ENCODE measurements at places on chromosomes 5 and 9.

GRCh38 chr5:108320231-108320630 is 61.7 kb downstream of the FBXL17 start:
- no peak for DNase-seq

- DNase-seq: no peak
Measured at GRCh38 chr5:92444888-92445287, 1061.8 kb upstream of the ARRDC3 start.

DNA sequence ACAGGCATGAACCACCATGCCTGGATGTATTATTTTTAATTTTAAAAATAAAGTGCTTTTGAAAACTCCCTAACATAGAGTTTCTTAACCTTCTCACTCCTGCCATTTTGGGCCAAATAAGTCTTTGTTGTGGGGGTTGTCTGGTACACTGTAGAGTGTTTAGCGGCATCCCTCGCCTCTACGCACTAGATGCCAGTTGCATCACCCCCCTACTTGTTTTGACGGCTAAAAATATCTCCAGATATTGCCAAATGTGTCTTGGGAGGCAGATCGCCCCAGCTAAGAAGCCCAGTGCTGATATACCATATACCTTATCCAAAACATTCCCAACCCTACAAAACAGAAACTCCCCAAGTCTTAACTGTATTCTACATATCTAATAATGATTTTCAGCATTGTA is 54.6 kb downstream of the SCAI start:
- no peak for DNase-seq

DNA sequence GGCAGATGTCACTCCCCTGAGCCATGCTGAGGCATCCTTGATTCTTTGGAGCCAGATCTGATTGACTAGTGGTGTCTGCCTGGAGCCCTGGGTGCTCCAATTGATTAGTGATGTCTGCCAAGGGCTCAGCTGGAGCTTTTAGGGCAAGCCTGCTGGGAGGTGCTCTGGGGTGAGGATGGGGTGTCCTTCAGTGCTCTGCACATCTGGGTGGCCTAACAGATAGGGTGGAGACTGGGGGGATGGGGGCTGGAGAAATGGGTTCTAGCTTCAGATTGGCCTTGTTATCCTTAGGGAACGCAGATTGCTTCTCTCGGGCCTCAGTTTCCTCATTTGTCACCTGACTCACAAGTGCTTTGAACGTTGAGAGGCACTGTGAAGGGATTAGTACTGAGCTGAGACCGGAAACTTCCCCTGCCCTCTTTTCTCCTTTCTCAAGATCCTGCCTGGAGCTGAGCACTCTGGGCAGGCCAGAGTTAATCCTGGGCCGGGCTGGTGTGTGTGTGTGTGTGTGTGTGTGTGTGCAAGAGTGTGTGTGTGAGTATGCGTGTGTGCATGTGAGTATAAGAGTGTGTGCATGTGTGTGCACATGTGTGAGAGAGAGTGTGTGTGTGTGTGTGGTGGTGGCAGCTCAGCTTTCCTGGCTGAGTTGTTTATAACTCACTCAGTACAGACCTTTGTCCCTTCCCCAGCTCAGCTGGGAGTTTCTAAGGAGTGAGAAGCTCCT is 5.6 kb upstream of the IER5L start:
- DNase-seq: no peak

GRCh38 chr9:127574072-127574993 is 37.7 kb upstream of the STXBP1 start:
- peak; percentile 96 for DNase-seq

- no peak for DNase-seq
Measured at GRCh38 chr5:54024466-54024865, 285.9 kb downstream of the ARL15 start.

GRCh38 chr5:99553211-99553810 is 624.5 kb upstream of the CHD1 start:
- no peak for DNase-seq

- peak; percentile 48 for DNase-seq
Measured at GRCh38 chr5:1930880-1931603, 48.3 kb upstream of the IRX4 start.

GRCh38 chr9:34371886-34372466 is 4.7 kb downstream of the MYORG start:
- no peak for DNase-seq

- no peak for DNase-seq
Measured at GRCh38 chr9:133838859-133839507, 100.8 kb upstream of the SARDH start.

- DNase-seq: no peak
Measured at GRCh38 chr5:116046823-116047222, 14.6 kb downstream of the ARL14EPL start.

DNA sequence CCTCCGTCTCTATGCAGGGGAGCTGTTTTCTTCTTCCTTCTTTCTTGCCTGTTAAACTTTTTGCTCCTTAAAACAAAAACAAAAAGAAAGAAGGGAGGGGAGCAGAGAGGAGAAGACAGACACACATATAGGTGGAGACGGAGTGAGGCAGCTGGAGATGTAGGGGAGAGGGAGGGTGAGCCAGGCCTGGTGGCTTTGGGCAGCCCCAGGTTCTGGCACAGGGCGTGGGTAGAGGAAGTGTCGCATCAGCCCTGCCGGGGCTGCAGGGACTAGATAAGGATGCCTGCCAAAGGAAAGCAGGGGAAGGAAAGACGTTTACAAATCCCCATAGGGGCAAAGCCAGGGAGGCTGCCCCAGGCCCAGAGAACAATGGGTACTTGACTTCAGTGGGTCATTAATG is 38.7 kb upstream of the PTGS1 start:
- no peak for DNase-seq

- DNase-seq: no peak
Measured at GRCh38 chr5:94623877-94624276, 5.4 kb downstream of the SLF1 start.

DNA sequence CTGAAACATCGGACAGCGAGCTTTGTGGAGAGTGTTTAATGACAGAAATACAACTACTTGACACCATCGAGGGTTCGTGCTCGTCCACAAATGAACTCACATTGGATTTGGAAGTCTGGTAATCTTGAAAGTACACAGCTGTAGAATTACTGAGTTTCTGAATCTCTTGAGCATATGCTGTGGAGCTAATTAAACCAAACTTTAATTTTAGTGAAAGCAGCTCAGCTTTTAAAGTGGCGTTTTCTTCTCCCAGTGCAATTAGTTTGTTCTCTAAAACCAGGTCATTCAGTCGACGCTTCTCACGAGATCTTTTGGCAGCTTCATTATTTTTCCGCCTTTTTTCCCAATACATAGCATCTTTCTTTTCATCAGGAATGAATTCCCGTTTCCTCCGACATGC is 13.5 kb downstream of the NFIL3 start:
- DNase-seq: no peak

DNA sequence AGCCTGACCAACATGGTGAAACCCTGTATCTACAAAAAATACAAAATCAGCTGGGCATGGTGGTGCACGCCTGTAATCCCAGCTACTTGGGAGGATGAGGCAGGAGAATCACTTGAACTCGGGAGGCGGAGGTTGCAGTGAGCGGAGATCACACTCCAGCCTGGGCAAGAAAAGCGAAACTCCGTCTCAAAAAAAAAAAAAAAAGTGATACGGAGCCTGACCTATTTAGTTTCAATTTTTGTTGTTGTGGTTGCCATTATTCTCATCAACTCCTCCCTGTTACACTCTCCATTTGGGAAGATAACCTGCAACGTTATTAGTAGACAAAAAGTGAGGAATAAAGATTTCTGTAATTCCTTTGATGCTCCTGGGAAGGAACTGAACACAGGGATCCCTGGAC is 1.3 kb downstream of the STOM start:
- DNase-seq: no peak

- DNase-seq: no peak
Measured at GRCh38 chr5:10445352-10445751, 3.7 kb downstream of the ROPN1L start.

DNA sequence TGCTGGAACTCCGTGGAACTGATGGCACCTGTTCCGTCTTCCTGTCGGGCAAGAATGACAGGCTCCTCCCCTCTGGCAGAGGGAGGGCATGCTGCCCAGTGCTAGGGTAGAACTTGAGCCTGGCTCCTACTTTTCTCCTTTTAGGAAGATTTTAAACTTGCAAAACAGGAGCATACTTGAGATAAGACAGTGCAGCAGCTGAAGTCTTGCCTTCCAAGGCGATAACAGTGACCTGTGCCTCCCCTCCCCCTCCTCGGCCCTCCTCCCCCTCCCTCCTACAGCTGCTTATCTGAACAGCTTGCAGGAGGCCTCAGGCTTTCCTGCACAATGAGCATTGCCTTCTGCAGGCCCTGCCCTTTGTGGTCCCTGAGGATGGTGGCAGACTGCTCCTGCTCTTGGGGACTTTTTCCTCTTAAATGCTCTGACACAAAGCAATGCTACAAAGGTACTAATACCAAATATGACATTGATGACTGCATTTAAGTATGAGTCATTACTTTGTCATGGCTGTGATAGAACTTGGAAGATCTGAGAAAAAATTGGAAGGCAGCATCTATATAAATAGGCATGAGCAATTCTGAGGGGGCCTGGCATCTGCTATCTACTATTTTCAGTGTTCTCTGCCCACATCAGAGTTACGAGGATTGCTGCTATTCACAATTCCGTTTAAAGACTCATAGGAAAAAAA is 2.0 kb downstream of the GADD45G start:
- peak; percentile 71 for DNase-seq

DNA sequence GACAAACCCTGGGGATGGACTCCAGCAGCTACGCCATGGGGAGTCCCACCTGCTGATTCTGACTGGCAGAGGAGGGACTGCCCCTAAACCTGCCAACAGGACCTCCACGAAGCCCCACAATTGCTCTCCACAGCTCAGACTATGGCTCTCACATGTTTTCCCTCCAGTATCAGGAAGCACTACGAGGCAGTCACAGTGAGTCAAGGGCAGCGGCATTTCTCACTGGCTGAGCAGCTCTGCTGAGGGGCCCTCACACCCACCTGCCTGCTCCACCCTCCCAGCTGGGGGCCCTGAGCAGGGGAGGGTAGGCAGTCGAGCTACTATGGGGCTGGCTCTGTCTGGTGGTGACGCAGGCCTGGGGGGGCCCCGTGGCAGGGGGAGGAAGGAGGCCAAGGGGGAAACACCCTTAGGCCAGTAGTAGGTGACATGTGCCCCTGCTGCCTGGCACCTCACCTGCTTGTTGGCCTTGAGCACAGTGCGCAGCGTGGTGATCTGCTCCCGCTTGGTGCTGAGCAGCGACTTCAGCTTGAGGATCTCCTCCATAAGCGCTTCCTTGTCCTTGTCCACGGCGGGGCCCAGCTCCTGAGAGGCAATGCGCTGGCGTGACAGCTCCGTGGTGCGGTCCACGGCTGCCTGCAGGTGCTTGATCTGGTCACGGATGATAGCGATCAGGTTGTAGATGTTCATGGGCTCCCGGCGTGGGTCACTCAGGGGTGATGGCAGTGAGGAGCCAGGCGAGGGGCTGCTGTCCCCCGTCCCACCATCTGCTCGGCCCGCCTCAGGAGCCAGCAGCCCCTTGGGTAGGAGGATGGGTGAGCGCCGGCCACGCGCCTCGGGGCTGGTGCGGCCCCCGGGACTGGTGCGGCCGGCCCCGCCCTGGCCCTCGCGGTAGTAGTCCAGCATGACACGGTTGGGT is 46.3 kb downstream of the BICD2 start:
- peak; percentile 15 for DNase-seq

- DNase-seq: peak; percentile 67
Measured at GRCh38 chr5:132063090-132063911, 2.8 kb downstream of the IL3 start.

GRCh38 chr9:33750307-33750838 is 45.0 kb upstream of the PRSS3 start:
- no peak for DNase-seq

- DNase-seq: no peak
Measured at GRCh38 chr5:35003018-35003957, 44.5 kb downstream of the AGXT2 start.

DNA sequence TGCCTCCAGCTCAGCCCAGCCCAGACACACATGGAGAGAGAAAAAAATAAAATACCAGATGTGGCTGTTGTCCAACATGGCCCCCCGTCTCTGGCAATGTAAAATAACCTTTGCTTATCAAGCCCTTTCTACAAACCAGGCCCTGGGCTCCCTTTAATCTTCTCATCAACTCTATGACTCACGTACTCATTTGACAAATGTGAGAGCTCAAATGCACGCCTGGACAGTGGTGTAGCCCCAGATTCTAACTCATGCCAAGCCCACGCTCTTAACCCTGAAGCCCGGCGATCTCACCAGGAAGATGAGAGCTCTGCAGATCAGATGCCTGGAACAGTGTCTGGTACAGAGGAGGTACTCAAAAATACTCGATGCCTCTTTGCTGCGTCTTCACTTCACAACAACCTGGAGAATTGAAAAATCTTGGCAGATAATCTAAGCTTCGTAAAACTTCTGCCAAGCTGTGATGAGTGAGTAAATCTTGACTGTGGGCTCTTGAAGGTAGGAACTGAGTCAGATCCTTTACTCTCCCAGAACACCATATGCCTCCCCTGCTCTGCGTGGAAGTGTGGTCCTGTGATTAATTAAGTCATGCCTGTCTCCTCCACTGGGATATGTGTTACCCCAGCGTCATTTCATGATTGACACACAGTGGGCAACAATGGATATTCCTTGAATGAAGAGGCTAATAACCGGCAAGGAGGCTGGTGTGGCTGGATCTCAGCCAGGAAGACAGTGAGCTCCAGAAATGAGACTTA is 102.0 kb upstream of the FSTL4 start:
- DNase-seq: no peak

- no peak for DNase-seq
Measured at GRCh38 chr5:96226941-96227552, 206.0 kb downstream of the PCSK1 start.

- DNase-seq: no peak
Measured at GRCh38 chr9:93649610-93650261, 73.4 kb downstream of the PHF2 start.

DNA sequence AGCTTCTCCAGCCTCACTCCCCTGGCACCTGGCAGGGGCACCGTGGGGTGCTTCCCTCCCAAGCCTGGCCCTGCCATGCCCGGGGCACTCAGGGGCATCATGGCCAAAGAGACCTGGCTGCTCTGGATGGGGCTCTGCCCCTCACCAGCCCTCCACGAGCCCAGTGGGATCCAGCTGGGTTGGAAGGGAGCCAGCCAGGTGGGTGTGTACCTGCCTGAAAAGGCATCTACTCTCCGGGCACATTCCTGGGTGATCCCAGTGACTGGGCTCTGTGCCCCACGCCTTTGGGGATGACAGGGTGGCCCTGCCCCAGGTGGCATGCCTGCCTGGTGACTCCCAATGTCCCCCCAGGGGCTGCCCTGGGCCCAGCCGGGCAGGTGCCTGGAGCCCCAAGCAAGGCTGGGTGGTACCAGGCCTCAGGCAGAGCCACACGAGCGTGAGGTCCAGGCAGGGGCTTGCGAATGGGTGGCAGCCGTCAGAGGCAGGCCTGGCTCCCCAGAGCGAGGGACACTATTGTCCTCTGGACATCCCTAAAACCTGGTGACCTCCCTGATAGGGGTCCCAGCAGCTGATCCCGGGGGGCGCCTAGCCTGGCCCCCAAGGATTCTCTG is 777 bp downstream of the GPSM1 start:
- DNase-seq: no peak

DNA sequence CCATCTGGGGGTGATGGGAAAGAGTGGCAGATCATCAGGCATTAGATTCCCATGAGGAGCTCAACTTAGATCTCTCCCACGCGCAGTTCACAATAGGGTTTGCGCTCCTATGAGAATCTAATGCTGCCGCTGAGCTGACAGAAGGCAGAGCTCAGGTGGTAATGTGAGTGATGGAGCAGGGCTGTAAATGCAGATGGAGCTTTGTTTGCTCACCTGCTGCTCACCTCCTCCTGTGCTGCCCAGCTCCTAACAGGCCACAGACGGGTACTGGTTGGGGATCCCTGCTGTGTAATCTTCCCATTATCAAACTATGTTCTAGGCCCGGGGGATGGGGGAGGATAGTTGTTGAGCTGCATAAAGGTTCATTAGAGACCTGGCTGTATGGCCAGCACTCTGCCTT is 58.4 kb downstream of the UGCG start:
- DNase-seq: no peak

GRCh38 chr9:127534931-127535330 is 77.1 kb upstream of the STXBP1 start:
- no peak for DNase-seq
